Stimulated activated naive CD4-positive, alpha-beta T cell (primary cell): ENCODE measurements at places on chromosomes 13 and 19.
A peak's percentile ranks its signal among the peaks of the same experiment; 100 is the strongest.

GRCh38 chr19:9323557-9323918 lies 441 bp upstream of the ZNF559 start:
- peak; percentile 60 for DNase-seq

DNA sequence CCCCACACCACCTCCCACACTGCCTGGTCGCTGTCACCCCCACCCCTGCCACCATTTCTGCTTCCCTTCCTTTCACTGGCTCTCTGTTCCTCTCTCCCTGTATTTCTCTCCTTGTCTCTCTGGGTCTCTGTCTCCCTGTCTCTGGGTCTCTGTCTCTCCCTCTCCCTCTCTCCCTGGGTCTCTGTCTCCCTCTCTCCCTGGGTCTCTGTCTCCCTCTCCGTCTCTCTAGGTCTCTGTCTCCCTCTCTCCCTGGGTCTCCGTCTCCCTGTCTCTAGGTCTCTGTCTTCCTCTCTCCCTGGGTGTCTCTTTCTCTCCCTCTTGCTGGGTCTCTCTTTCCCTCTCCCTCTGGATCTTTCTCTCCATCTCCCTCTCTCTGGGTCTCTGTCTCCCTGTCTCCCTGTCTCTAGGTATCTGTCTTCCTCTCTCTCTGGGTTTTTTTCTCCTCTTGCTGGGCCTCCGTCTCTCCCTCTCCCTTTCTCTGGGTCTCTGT lies 21.6 kb downstream of the KLHL26 start:
- no peak for DNase-seq

- DNase-seq, result no peak
Observed at GRCh38 chr19:4622695-4623421, 16.5 kb upstream of the TNFAIP8L1 start.

DNA sequence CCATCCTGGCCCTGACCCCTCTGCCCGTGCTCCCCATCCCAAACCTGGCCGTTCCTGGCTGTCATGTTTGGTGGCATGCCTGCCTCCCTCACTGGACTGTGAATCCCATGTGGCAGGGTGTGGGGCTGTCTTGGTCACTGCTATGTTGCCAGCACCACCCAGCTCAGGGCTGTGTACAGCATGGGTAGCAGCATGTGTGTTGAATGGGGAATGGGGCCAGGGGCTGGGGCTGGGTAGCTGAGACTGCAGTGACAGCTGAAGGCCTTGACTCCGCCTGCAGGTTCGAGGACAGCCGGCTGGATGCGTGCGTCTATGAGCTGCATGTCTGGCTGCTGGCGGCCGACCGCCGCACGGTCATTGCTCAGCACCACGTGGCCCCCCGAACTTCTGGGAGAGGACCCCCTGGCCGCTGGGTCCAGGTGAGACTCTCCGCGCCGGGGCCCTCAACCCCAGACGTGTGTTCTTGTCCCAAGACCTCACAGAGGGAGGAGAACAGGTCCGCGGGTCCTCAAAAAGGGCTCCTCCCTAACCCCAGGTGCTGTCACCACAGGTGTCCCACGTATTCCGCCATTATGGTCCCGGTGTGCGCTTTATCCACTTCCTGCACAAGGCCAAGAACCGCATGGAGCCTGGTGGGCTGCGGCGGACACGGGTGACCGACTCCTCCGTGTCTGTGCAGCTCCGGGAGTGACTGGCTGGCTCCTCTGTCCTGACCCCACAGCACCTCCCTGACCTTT lies 3.5 kb downstream of the NCCRP1 start:
- DNase-seq, result no peak

DNA sequence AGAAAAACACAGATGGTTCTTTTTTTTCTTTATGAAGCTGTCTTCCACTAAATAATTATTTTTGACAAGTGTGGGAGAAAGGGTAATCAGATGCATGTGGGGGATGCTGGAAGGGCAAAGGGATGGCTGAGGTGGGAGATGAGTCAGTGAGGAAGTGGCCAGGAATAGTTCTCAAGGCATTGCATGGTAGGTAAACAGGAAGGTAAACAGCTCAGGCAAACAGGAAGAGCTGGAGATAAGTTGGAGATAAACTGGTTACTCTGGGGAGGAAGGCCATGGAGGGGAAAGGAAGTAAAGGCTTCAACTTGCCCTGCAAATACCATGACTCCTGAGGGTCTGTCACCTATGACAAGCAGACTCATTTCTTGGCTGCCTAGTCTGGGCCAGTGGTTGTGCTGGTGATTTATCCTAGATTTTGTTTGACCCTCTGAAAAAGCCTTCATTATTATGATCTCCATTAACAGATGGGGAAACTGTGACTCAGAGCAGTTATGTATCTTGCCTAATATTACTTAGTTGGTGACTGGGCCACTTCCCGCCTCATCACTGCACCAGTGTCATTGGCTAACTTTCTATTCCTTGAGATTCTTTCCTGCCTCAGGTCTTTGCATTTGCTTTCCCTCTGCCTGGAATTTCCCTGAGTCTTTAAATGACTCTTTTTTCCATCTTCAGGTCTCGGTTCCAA lies 17.1 kb downstream of the ACTL9 start:
- DNase-seq, result no peak

DNA sequence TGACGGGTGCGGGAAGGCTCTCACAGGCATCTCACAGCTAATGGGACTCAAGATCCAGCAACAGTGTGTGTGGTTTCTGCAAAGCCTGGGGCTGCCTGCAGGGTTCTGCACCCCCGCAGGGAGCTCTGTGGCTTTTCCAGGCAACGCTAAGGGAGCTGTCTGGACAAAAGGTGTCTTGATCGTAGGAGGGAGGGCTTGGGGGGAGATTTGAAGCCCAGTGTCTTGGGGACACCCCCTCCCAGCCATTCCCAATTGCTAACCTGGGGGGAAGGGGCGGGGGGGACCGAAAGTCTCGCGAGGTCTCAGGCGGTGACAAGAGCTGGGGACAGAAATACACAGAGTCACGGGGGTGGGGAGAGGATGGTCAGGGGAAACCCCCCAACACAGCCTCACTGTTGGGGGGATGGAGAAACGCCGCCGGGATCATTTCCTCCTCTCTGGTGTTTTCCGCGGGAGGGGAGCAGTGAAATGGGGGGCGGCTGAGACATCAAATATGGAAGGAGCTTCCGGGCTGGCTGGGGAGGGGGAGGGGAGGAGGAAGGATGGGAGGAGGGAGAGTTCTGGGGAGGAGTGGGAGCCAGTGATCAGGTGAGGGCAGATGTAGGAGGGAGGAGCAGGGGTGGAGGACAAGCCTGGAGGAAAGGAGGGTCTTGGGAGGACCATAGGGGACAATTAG lies 13.3 kb downstream of the KCNC3 start:
- DNase-seq, result no peak

DNA sequence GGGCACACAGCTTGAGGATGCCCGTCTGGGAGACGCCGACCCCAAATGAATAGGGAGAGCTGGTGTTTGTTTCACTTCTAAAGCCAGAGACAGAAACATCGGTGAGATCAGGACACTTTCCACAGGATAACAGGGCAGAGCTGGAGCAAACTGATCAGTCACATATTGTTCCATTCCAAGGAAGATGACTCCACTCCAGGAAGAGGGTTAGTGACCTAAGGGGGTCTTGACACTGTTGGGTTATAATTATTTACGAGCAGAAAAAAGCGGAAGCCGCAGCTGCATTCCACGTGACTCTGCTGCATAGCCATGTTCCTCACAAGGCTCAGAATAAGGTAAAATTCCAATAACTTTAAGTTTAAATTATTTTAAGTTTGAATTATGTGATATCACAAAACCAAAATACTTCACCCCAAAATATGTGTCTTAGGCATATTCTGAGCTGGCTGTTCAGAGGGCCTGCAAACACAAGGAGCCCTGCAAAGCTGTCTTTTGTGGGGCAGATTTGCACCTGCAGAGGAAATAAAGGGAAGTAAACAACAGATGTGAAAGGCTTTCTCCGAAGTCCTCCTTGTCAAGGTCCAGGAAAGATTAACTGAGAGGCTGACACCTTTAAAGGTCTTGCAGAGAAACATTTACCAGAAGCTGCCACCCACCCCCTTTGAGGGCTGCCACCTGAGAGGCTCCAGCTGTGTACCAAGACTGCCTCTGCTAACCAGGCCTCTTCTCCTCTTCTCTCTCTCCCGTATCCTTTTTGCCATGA lies 819.2 kb downstream of the UQCRFS1 start:
- no peak for DNase-seq

- DNase-seq, result no peak
Observed at GRCh38 chr19:18832306-18833140, 764 bp downstream of the UPF1 start.

GRCh38 chr19:51226067-51226466 lies 1.2 kb downstream of the CD33 start:
- DNase-seq, result no peak

DNA sequence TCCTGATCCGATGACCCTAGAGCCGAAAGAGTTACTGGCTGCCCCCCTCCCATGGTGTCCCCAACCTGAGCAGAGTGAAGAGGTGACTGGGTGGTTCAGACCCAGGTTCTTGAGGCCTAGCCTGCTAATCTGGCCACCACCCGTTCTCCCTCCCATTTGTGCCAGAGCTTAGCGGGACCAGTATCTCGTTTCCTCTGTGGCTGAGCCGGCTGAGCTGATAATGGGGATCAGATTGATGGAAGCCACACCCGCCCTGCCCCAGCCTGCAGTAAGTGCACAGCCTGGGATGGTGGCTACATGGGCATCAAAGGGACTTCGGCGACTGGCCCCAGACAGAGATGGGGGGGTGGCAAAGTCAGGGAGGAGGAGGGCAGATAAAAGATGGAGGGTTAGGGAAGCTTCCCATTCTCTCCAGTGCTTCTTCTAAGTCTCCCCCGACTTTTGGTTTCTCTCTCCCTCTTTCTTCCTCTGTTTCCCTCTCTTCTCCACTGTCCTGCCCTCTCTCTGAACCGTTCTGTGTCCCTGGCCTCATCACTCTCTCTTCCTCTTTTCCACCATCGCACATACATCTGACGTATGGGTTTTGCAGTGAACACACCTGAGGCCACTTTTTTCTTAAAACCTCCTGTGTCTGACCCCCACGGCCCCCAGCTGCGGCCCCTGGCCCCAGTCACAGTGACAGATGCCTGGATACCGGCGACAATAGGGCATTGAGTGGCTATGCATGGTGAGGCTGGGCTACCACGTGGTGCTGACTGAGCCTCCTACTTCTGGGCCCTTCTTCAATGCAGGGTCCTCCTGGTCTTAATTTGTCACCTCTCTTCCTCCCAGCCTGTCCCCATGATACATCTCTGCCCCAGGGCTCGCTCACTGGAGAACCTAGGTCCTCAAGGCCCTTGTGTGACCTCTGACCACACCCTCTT lies 2.4 kb downstream of the ELAVL3 start:
- no peak for DNase-seq

GRCh38 chr13:98476106-98476505 lies 100.8 kb downstream of the STK24 start:
- peak; percentile 4 for DNase-seq

GRCh38 chr13:30792285-30793000 lies 57.1 kb downstream of the ALOX5AP start:
- DNase-seq, result no peak

GRCh38 chr13:39536274-39536673 lies 66.7 kb downstream of the LHFPL6 start:
- DNase-seq, result no peak

GRCh38 chr13:106433066-106433465 lies 102.4 kb downstream of the EFNB2 start:
- no peak for DNase-seq

DNA sequence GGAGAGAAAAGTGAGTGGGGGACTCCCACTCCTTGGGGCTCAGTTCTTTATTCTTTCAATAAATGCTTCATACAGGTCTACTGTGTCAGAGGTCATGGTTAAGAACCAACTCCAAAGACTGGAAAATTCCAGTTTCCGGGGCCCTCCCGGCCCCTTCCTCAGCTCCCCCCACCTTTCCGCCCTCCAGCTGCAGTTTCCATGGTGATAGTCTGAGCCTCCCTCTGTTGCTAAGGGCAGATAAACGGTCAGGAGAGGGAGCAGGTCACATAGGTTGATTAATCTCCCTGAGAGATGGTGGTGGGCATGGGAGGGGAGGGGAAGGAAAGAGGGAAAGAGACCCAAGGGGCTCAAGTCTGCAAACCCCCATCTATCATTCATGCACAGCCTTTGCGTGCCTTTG lies 131.5 kb upstream of the USP29 start:
- DNase-seq, result no peak

- no peak for DNase-seq
Observed at GRCh38 chr13:31850041-31850555, 110.8 kb downstream of the RXFP2 start.

DNA sequence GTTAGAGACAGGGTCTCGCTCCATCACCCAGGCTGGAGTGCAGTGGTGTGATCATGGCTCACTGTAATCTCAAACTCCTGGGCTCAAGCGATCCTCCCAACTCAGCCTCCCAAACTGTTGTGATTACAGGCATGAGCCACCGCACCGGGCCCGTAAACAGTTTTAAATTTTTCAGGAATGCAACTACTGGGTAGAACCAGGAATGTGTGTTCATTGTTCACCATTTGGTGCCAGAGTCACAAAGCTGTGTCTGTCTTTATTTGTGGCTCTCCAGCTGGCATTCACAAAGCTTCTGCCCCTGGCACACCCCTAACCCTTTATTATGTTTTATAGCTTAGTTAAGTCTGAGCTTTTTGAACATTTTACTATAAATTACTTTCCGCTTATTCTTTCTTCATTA lies 19.8 kb upstream of the ACP7 start:
- no peak for DNase-seq

GRCh38 chr13:39259371-39260140 lies 221.3 kb downstream of the NHLRC3 start:
- no peak for DNase-seq

DNA sequence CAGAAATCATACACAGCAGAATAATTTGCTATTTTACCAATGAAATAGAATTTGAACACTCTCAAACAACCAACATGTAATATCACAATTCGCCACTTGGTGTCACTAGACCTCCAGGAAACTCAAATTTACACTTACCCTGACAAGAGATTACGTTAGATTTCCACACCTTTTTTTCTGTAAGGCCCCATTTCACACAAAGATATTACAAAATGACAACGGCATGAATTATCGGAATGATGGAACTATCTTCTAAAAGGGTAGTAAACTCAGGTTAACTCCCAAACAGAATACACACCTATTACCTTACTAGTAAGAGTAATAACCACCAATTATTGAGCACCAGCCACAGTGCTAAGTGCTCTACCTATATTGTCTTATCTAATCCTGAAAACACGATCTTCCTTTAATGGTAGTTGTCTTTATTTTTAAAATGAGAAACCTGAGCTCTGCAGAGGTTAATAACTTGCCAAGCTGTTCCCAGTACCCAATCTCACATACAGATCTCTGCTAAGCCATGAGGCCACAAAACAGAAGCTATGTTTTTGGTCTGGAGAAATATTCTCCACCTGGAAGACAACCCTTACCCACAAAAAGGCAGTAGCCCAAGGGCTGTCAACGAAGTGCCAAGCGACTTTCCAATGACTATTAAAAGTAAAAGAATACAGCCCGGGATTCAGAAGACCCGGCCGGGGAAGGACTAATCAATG lies 152.4 kb downstream of the DCLK1 start:
- DNase-seq, result no peak

- DNase-seq, result no peak
Observed at GRCh38 chr13:43107780-43108179, 84.4 kb downstream of the DNAJC15 start.

DNA sequence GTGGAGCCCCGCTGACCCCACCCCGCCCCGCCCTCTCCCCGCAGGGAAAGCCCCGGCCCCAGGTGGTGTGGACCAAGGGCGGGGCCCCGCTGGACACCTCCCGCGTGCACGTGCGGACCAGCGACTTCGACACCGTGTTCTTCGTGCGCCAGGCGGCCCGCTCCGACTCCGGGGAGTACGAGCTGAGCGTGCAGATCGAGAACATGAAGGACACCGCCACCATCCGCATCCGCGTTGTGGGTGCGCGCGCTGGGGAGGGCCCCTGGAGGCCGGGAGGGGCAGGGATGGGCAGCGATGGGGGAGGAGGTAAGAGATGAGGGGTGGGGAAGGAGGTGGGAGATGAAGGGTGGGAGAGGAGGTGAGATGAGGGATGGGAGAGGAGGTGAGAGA lies 17.2 kb upstream of the EMC10 start:
- no peak for DNase-seq
